ENCODE measurements at places on chromosomes 7 and 10.

GRCh38 chr7:8778459-8778858 is 345.1 kb downstream of the NXPH1 start:
- DNase-seq, result no peak

GRCh38 chr7:67821116-67821515 is 824.5 kb downstream of the TYW1 start:
- peak; percentile 13 for DNase-seq

DNA sequence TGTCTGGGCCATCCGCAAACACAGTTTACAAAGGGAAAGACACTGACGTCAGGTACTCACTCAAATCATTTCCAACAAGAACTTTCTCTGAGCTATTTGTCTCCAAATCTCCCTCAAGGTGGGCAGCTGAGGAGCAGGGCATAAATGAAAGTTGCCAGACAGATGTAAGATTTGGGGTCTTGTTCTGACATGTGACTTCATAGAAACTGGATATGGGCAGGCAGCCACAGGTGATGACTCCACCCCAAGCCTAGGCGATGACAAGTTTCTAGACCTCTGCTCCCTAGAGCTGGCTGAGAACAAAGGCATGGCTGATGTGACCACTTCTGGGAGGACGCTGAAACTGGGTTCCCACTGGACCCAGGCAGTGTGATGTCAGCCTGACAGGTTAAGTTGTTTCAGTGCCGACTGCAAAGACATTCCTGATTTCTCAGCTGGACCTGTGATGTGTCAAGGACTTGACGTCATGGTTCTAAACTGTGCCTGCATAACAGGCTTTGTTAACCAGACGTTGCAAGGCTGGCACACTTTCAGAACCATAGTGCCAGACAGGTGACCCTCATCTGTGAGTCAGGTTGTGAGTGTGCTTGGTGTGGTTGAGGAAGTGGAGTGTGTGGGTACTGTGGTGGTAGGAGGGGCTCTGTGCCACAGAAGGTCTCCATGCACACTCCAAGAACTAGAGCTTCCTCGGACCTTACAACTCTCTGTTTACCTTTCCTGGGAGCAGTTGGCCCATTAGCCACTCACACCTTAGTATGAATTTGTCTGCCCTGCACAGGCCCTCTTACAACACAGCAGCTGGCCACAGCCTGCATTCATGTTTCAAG is 39.9 kb upstream of the EBF3 start:
- no peak for DNase-seq

DNA sequence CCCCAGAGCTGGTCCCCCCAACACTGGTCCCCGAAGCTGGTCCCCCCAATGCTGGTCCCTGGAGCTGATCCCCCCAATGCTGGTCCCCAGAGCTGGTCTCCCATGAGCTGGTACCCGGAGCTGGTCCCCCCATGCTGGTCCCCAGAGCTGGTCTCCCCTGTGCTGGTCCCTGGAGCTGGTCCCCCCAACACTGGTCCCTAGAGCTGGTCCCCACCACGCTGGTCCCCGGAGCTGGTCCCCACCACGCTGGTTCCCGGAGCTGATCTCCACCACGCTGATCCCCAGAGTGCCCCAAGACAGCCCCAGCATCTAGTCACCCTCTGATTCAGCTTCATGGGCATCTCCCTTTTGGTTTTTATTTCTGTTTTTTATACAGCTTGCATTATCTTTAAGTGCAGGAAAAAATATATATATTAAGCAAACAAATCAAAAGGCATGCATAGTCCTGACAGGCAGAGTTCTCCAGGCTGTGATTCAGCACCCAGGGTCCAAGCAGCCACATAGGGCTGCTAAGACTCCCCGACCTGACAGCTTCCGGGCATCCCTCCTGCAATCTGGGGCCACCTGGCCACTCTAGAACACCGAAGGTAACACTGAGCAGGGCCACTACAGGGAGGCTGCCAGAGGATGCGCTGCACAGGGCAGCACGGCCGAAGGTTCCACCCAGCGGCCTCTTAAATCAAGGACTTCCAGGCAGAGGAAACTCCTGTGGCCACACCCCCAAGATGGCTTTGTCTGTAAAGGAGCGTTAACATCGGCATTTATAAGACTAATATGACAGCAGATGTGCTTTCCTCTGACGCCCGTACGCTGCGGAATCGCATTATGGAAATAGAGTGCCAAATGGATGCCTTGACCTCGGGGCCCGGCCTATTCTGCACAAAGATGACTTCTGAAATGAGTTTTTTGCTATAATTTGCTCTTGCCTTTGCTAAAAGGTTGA is 215.0 kb downstream of the PTPRN2 start:
- DNase-seq, result no peak
